ENCODE measurements at places on chromosomes 12 and 14. TPM values are rescaled to one million over a fixed set of nuclear protein-coding genes. Genes with fewer than 3 reads are reported as not detected.

GPR84 gene
- polyA plus RNA-seq: 0.25 TPM

PTGDR gene
- polyA plus RNA-seq: 0.43 TPM

DNA sequence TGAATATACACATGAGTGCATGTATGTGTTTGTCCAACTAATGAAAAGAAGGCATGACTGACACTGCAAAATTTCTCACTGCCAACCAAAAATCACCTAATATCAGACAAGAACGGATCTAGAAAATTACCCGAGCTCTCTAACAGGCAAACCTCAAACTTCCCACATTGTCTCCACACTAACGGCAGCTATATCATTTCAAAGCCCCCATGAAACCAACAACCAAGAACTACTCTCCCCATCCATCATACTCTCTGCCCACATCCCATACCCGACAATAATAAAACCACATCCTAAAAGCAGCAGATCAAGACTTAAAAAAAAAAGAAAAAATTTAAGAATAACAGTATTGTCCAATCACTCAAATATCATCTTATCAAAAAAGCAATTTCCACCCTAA is 227.1 kb downstream of the CEP128 start:
- H3K27ac ChIP-seq: no peak overlapping the region
- H3K4me3 ChIP-seq: no peak overlapping the region
- H3K4me1 ChIP-seq: no peaks in the 10 kb centered on the region

DNA sequence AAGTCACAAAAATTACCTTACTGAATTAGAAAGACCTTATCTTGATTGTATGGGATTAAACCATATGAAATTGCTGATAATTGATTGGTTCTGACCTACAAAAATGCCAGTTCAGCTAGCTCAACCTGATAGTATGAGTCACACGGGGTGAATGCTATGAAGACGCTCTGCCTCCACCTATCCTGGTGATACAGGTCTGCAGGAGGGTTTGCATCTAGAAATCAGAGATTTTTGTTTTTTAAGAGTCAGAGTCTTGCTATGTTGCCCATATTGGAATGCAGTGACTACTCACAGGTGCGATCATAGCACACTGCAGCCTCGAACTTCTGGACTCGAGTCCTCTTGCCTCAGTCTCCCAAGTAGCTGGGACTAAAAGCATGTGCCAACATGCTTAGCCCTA is 120.4 kb downstream of the HMGA2 start:
- no peak overlapping the region for H3K27ac ChIP-seq
- H3K36me3 ChIP-seq: no peaks in the 10 kb centered on the region
- peaks cover 8% of the 10 kb centered on the region for H3K4me1 ChIP-seq

BCL11B gene
- polyA plus RNA-seq: 0.89 TPM

GRCh38 chr12:607541-608001 is 55.7 kb downstream of the NINJ2 start:
- no peaks in the 10 kb centered on the region for H3K36me3 ChIP-seq
- no peaks in the 10 kb centered on the region for H3K27me3 ChIP-seq
- peaks cover 19% of the 10 kb centered on the region for H3K4me1 ChIP-seq
- H3K27ac ChIP-seq: peak overlapping the region; percentile 77

DNA sequence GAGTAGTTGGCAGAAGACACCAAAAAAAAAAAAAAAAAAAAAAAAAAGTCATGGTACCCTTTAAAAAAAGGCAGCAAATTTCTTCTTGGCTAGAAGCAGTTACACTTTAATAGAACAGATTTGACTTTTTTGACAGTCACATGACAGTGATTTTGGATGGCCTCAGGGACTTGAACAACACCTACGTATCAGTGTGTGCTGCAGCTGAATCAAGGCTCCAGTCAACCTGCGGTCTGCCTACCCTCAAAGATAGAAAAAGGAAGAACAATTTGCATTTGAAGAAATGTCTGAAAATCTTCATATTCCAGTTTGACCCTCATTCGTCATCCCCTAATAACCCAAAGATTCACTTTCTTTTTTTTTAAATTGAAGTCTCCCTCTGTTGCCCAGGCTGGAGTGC is 53.9 kb downstream of the MDM2 start:
- DNase-seq: no peak
- H3K4me1 ChIP-seq: no peaks in the 10 kb centered on the region
- no peaks in the 10 kb centered on the region for H3K27me3 ChIP-seq
- no peaks in the 10 kb centered on the region for H3K36me3 ChIP-seq
- no peak overlapping the region for H3K4me3 ChIP-seq

- no peak overlapping the region for H3K27ac ChIP-seq
- H3K27me3 ChIP-seq: no peaks in the 10 kb centered on the region
- no peak overlapping the region for H3K4me3 ChIP-seq
- no peaks in the 10 kb centered on the region for H3K4me1 ChIP-seq
- DNase-seq: no peak
Observed at GRCh38 chr14:93464271-93464670, 33.5 kb downstream of the UNC79 start.

Measured in muscle of leg (tissue), 16 donors.